ENCODE measurements at places on chromosomes 1 and 21. TPM values are rescaled to one million over a fixed set of nuclear protein-coding genes. Genes with fewer than 3 reads are reported as not detected.
A peak's percentile ranks its signal among the peaks of the same experiment; 100 is the strongest.

DNA sequence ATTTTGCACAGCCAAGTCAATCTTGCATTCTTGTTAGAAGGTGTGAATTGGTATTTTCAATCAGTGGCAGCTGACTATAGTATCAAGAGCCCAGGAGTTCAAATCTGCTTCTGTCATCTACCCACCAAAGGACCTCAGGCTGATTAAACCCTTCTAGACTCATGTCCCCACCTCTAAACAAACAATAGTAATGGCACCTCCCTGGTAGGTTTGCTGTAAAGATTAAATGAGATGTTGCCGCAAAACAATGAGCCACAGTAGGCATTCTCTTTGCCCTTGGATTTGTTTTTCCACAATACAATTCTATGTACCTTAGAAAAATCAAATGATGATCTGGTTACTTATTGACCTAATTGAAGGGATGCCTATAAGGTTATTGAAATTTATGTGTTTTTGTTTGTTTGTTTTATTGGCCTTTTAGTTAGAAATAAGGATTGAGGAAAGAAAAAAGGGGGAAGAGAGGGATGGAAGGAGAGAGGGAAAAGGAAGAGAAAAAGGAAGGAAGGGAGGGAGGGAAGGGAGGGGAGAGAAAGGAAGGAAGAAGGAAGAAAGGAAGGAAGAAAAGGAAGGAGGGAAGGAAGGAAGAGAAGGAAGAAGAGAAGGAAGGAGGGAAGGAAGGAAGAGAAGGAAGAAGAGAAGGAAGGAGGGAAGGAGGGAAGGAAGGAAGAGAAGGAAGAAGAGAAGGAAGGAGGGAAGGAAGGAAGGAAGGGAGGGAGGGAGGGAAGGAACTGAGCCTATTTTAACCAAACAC is 110.7 kb downstream of the ETS2 start:
- no peak for DNase-seq

DNA sequence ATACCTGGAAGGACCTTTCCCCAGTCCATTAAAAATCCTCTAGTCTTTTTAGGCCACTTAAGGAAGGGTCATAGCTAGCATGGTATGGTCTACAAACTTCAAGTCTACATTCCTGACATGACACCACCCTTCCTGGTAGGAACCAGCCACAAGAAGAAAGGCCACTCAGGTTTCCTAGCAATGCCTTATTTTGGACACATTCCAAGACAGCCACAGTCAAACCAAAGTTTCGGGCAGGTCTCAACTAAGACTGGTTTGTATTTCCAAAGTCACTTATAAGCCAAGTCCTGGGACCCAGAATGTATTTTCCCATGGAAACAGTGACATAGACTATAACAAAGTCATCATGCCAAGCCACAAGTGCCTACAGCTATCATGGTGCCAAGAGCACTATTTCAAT is 50.6 kb upstream of the SLC44A3 start:
- no peak for DNase-seq

KRTAP21-2 gene
- not detected for total RNA-seq

- DNase-seq, result no peak
Observed at GRCh38 chr21:21740207-21740606, 742.0 kb downstream of the NCAM2 start.

PADI2 gene
- 0.33 TPM for total RNA-seq

- DNase-seq, result peak; percentile 76
Observed at GRCh38 chr21:33403786-33404585, 773 bp downstream of the IFNGR2 start.
